ENCODE measurements at places on chromosomes 13 and 19. TPM values are rescaled to one million over a fixed set of nuclear protein-coding genes. Genes with fewer than 3 reads are reported as not detected.

KIR2DL3 gene
- total RNA-seq, result not detected

SIGLECL1 gene
- not detected for total RNA-seq

GRCh38 chr13:47252627-47253026 lies 355.8 kb upstream of the HTR2A start:
- H3K27me3 ChIP-seq, result peaks cover 9% of the 10 kb centered on the region
- H3K4me1 ChIP-seq, result no peaks in the 10 kb centered on the region
- no peaks in the 10 kb centered on the region for H3K36me3 ChIP-seq
- no peak overlapping the region for H3K27ac ChIP-seq
- H3K4me3 ChIP-seq, result no peak overlapping the region

GRCh38 chr13:38647312-38647711 lies 39.6 kb upstream of the FREM2 start:
- H3K4me3 ChIP-seq, result no peak overlapping the region
- H3K4me1 ChIP-seq, result peaks cover 4% of the 10 kb centered on the region
- no peak for DNase-seq
- H3K36me3 ChIP-seq, result no peaks in the 10 kb centered on the region

- peak overlapping the region; percentile 90 for H3K27ac ChIP-seq
- no peak for DNase-seq
- H3K36me3 ChIP-seq, result peaks cover 31% of the 10 kb centered on the region
These were observed 62.9 kb upstream of the MCF2L start for GRCh38 chr13:112905990-112906641.

ERFL gene
- total RNA-seq, result 0.84 TPM

KASH5 gene
- total RNA-seq, result not detected
